ENCODE measurements at places on chromosomes 5 and 9.

DNA sequence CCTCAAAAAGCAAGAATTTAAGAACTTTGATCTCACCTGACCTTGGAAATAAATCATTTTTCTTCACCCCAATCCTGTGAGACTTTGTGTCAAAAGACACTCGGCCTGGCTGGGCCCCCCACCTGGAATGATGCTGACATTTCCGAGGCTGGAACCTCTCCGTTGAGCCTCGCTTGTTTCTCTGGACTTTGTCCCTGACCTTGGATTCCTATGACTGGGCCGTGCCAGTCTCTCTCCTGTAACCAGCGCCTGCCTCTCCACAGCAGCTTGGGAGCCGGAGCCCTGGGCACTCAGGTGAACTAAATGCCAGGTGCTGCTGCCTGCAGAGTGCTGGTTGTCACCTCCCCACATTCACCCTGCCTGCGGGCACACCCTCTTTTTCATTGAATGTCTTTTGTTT is 62.7 kb downstream of the RETREG1 start:
- no peak for DNase-seq

DNA sequence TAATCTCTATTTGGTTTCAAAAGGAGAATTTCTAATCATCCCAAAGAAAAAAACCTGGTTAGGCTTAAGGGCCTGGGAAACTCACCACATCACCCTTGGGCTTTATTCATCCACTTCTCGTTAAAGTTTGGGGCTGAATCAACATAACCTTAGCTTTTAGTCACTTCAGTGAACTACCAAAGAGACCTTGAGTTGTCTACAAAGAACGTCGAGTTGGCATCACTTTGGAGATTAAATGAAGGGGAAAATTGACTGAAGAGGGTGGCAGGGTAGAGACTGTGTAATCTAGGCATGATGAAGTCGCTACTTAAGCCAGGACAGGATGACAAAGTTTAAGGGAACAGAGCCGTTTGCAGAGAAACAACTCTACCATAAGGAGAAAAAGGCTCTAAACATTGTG is 341.4 kb downstream of the RAB3C start:
- no peak for DNase-seq

DNA sequence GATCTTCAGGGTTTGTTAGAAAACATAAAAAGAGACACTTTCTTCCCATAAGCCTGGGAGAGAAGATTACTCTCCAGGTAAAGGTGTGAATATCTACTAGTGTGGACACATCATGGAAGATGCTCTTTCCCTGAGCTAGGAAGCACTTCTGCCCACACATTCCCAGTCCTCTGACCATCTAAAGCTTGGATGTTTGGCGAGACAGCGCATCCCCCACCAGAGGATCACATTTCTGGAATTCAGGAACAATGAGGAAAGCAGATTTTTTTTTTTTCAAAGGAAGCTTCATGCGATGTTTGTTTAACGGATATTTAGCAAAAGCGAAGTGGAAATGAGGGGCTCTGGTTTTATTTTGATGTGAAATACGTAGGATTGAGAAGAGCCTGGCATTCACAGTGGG is 6.2 kb downstream of the SVEP1 start:
- DNase-seq, result no peak

- no peak for DNase-seq
These were observed 26.6 kb downstream of the LHX6 start for GRCh38 chr9:122202111-122202510.

DNA sequence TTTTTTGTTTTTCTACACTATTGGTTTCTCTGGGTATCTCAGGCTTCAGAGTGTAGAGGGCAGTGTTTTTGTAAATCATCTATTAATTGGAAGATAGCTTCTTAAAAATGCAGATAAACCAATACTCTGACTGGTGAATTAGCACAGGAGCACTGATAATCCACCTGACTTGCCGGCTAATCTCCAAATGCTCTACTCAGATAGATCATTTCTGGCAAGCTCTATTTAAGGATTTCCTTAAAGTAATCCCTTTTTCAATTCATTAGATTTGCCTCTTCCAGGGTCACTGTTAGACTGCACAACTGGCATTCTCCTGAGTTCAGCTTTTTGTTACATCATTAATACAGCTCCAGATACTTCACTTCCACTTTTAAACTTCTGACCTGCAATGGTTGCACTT is 1390.3 kb upstream of the NUDT12 start:
- DNase-seq, result no peak

- DNase-seq, result no peak
These were observed 3.3 kb downstream of the SNAPC3 start for GRCh38 chr9:15426019-15426418.

Data from stimulated activated CD8-positive, alpha-beta memory T cell treated with anti-CD3 and anti-CD28 coated beads, Interleukin-4, amount 100 ng/mL, for 1 hour (primary cell).